HAP-1 (cell line): ENCODE measurements at places on chromosomes 2 and 18.

DNA sequence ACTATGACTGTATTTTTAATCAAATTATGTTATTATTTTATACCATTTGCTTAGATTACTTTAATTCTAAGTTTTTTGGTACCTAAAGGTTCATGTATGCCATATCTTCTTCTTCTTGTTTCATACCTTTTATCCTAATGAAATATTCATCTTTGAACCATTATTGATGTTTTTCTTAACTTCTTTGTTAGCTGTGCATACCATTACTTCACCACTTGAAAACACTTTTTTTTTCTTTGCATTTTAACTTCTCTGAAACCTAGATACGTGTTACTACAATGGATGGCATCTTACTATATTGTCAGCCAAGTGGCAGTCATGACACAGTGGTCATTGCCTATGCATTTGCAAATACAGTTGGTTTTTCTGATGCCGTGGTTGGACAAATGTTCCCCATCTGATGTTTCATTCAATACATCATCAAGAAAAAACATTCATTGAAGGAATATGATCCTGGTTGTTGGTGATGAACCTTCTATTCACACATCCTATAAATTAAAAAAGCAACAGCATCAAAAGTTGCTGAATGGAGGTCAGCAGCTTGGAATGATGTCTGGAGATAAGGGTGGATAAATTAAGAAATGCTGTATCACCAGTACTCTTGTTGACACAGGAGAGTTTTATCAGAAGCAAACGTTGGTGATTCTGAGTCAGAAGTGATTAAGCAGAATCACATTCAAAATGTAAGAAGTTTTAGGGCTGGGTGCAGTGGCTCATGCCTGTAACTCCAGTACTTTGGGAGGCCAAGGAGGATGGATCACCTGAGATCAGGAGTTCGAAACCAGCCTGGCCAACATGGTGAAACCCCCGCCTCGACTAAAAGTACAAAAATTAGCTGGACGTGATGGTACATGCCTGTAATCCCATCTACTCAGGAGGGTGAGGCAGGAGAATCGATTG, 7.4 kb downstream of the IL36A start:
- DNase-seq, result no peak

DNA sequence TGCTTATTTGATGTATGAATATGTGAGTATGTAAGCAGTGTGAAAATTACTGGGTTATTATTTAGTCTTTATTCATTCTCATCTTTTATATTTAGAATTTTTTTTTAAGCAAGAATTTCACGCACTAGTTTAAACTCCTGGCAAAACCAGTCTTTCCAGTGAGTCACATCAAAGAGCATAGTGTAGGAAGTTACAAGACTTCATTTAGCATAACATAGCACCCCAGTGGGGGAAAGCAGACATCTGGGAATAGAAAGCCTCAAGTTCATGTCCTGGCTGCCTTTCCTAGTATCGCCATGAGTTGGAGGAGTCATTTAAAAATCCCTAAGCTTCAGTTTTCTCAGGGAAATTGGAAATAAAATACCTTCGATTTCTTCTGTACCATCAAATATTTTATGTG, 408.3 kb downstream of the NUP35 start:
- no peak for DNase-seq

- no peak for DNase-seq
These were observed 62.3 kb upstream of the STON1 start for GRCh38 chr2:48467637-48468036.

GRCh38 chr2:222485367-222486211, 61.2 kb downstream of the SGPP2 start:
- DNase-seq, result no peak

GRCh38 chr2:106168657-106169056, 25.4 kb downstream of the UXS1 start:
- no peak for DNase-seq

GRCh38 chr2:17682098-17682857, 71.3 kb downstream of the SMC6 start:
- no peak for DNase-seq

DNA sequence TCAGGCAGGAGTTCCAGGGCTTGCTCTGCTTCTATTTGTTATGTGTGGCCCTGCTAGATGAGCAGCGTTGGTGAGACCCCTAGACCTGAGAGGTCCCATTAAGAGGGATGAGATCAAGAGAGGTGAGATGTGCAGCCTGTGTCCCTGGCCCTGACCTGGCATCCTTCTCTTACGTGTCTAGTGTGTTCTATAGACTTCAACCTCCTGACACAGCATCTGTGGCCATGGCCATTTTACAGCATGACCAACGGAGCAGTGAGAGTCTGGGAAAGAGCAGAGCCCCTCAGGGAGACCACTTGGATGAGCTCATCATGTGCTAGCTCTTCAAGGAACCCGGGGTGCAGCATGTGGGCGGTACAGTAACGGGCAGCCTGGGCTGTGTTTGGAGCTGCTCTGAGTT, 32.7 kb upstream of the ASPRV1 start:
- DNase-seq, result no peak

GRCh38 chr2:70519453-70519852, 34.2 kb downstream of the TGFA start:
- DNase-seq, result no peak

- DNase-seq, result no peak
These were observed 14.0 kb upstream of the IMP4 start for GRCh38 chr2:130328710-130329109.
